ENCODE measurements at places on chromosomes 11 and 22. TPM values are rescaled to one million over a fixed set of nuclear protein-coding genes. Genes with fewer than 3 reads are reported as not detected.

DNA sequence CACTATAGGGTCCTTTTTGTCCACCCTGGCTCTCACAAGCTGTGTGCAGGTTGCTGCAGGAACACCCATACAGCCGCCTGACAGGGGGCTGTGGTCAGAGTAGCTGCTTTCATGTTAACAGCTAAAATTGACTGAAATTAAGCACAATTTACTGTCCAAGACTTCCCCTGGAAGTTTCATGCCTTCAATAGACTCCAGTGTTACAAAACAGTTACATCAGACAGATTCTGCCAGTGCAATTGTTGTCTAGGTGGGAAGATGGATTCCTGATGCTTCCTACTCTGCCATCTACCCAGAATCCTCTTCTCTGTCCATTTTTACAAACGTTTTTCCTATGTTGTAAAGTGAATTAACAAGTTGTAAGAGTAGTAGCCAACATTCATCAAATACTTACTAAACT lies 5.3 kb upstream of the TSKU start:
- no peak for DNase-seq

- no peak for DNase-seq
These were observed 7.1 kb upstream of the EXT2 start for GRCh38 chr11:44088377-44088776.

The PLAAT4 gene
- total RNA-seq, result 31.7 TPM

GRCh38 chr11:28457481-28458065 lies 349.4 kb downstream of the METTL15 start:
- no peak for DNase-seq

The PTPN5 gene
- 0.07 TPM for total RNA-seq

GRCh38 chr22:38872831-38873248 lies 824 bp upstream of the CBX6 start:
- DNase-seq, result no peak

GRCh38 chr22:34236527-34236926 lies 316.3 kb upstream of the LARGE1 start:
- DNase-seq, result no peak

DNA sequence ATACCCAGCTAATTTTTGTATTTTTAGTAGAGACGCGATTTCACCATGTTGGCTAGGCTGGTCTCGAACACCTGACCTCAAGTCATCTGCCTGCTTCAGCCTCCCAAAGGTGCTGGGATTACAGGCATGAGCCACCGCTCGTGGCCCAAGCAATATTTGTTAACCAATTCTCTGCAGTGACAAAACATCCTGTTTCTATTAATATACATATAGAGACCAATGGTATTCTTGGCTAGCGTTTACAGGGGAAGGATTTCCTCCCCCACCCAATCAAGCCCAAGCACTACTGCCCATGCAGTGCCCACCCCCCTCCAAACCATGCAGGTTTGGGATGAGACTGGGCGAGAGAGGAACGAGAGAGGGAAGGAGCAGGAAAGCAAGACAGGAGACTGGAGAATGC lies 53.1 kb downstream of the APOL3 start:
- DNase-seq, result no peak

DNA sequence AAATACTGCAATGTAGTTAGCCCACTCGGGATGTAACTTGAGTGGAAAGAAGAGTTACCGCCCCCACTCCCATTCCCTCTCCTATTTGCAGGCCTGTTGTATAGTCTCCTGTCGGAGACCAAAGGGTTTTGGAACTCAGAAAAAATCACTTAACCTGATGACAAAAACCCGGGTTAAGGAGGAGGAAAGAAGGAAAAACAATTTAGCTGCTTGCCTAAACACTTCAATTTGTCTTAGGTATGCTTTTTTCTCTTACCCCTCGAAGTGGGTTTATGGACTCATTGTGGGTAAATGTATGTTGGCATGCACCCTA lies 2.2 kb downstream of the YAP1 start:
- no peak for DNase-seq

The IL18 gene
- total RNA-seq, result 31.3 TPM

All from epithelial cell of proximal tubule (primary cell).